Glutamatergic neuron (in vitro differentiated cells): ENCODE measurements at places on chromosomes 5 and 9. TPM values are rescaled to one million over a fixed set of nuclear protein-coding genes. Genes with fewer than 3 reads are reported as not detected.

GRCh38 chr5:35903631-35904203, 34.7 kb downstream of the CAPSL start:
- DNase-seq: no peak

GRCh38 chr5:147483188-147483790, 26.6 kb downstream of the DPYSL3 start:
- DNase-seq: no peak

DNA sequence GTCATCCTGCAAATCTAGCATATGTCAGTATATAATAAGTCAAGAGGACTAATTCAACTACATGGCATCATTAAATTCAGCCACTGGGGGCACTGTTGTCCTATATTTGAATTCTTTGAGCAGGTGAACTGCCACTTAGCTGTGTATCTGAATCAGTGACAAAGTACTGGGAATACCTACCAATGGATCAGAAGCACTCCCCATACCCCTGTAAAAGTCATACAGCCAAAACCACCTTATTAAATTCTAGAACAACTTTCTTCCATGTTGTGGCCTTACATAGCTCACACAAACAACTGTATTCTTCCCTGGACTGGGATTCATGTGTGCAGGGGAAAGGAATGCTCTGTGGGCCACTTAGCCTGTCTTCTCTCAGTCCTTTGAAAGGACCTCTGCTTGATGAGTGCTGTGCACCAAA, 57.4 kb upstream of the PLPP6 start:
- peak; percentile 46 for DNase-seq

GRCh38 chr9:89843074-89843473, 238.3 kb downstream of the GADD45G start:
- no peak for DNase-seq

DNA sequence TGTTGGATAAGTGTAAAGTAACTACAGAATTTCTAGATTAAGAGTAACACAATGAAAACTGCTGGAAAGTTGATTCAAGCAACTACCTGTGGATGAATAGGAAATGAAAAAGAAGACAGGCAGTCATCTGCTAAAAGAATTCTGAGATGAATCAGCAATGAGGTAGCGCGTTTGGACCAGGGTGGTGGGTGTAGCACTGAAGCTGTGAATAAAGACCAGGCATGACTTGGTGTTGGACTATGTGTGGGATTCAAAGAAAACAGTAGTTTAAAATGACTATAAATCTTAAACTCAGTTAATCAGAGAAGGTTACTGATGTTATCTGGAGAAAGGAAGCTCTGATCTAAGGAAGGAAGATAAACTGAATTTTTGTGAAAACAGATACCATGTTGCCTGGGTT, 159.8 kb downstream of the FBN2 start:
- DNase-seq: no peak

- no peak for DNase-seq
Measured at GRCh38 chr5:9278921-9279603, 266.8 kb downstream of the SEMA5A start.

GRCh38 chr9:125486152-125486508, 220.9 kb downstream of the MAPKAP1 start:
- DNase-seq: no peak

DNA sequence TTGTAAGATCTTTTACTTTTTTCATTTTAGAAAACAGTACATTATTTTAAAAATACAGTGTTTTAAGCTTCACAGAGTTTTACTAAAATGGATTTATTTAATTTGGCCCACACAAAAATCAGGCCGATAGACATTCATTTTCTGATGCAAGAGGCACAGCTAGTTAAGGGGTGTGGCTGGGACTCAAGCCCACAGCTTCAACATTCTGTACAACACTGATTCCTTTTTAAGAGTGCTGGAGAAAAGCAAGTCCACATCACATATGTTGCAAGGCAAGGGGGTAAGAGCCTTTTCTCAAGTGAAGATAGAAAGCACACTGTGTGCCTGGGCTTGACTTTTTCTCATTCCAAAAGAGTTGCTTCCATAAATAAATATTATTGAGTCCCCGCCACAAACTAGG, 195.9 kb downstream of the RFK start:
- DNase-seq: no peak

- no peak for DNase-seq
Measured at GRCh38 chr5:83026516-83026915, 50.7 kb downstream of the TMEM167A start.

- no peak for DNase-seq
Measured at GRCh38 chr9:112094948-112095681, 80.0 kb downstream of the SUSD1 start.

DNA sequence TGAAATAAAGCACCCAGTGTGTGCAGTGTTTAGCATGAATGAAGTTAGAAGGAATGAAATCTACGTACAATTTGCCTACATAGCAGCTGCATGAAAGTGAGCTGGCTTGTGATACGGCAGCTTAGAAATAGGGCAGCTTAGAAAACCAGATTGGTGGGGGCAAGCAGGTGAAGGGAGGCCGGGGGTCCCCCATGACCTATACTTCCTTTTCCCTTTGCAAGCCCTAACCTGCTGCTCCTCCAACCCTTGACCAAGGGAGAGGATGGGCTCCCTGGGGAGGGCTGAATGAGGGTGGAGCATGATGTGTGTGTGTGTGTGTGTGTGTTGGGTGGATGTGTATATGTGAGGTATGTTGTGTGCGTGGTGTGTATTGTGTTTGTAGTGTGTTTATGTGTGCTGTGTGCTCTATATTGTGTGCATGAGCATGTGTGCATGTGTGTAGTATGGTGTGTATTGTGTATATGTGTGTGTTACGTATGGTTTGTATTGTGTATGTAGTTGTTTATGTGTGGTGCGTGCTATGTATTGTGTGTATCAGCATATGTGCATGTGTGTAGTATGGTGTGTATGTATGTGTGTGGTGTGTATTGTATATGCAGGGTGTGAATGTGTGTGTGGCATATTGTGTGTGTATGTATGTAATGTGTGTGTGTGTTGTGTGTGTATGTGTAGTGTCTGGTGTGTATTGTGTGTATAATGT, 72.1 kb downstream of the TENT4A start:
- no peak for DNase-seq

- DNase-seq: no peak
Measured at GRCh38 chr9:12759761-12760160, 15.1 kb upstream of the LURAP1L start.

DNA sequence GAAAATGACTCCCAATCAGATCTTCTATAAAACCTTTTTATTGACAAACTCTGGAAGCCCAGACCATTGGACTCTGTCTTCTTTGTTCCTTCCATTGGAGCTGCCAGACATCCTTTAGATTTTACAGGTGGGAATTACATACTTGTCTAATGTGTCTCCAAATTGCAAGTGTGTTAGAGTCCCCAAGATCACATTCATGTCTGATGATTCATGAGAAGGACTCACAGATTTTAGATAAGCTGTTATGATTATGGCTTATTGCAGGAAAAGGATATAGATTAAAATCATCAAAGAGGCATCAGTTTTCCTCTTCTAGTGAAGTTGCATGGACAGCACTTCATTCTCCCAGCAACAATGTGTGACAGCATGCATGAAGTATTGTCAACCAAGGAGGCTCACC, 70.4 kb downstream of the MUSK start:
- DNase-seq: no peak

- DNase-seq: no peak
Measured at GRCh38 chr9:137252555-137253506, 1.7 kb downstream of the STPG3 start.

GRCh38 chr9:26675035-26675434, 217.6 kb downstream of the CAAP1 start:
- no peak for DNase-seq

DNA sequence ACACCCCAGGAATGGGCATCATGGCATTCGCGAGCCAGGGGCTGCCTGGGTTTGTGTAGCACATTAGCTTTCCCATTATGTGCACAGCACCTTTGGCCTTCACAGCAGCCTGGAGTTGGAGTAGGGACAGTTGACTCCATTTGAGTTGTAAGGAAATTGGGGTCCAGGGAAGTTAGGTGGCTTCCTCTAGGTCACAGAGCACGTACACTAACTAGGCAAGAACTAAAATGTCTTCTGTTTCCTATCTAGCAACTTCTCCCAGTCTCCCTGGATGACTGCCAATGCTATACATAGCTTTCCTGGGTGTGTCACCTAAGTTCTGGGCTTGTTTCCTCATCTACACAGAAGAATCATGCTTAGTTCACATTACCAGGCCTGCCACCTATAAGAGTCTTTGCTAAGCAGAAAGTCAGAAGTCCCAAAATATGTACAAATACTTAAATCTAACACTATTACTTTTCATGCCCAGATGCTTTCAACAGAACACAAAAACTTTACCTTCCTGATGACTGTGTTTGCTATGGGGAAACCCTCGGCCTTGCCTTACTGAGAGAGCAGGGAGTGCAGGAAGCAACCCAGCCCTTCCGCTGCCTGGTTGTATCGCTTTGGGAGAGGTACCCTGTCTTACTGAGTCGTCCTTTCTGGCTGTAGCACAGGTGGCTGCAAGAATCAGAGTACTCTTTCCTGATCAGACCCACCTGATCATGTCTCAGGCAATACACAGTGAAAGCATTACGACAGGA, 12.0 kb downstream of the MACROH2A1 start:
- no peak for DNase-seq

- DNase-seq: no peak
Measured at GRCh38 chr9:118961857-118962256, 407.4 kb downstream of the BRINP1 start.

DNA sequence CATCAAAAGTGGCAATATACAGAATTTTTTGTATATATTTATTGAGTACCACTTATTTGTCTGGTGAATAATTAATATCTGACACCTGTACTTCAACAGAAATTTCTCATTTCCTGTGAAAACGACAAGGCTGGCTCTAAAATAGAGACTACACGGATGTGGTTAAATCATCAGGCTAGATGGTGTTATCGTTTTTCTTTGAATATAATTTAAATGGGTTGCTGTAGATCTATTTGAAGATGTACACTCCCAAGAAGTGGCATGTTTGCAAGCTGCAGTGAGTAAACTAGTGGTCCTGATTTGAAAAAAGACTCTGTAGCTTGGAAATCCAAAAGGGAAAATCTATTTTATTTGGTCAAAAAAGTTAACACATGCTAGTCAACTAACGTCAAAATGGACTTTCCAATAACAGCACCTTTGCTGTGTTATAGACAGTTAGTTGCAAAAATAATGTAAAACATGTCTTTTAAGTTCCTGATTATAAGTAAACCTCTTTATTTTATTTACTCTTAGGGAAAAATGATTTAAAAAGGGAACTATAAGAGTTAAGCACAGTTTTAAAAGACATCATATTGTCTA, 13.8 kb downstream of the ST8SIA4 start:
- no peak for DNase-seq

GRCh38 chr9:105879181-105879580, 184.8 kb downstream of the TMEM38B start:
- no peak for DNase-seq

GRCh38 chr5:85656050-85656449, 961.7 kb upstream of the COX7C start:
- DNase-seq: no peak

TLE4 gene
- 97.4 TPM for total RNA-seq

RAPGEF1 gene
- total RNA-seq: 319 TPM

TMOD1 gene
- total RNA-seq: 0.64 TPM

TAF11L5 gene
- total RNA-seq: 0.83 TPM
